ENCODE measurements at places on chromosomes 1 and 21.

- H3K27me3 ChIP-seq: peaks cover 24% of the 10 kb centered on the region
- H3K4me1 ChIP-seq: no peaks in the 10 kb centered on the region
- H3K27ac ChIP-seq: no peak overlapping the region
- no peaks in the 10 kb centered on the region for H3K36me3 ChIP-seq
- peak; percentile 46 for ATAC-seq
- no peak overlapping the region for H3K4me3 ChIP-seq
Measured at GRCh38 chr1:233790662-233791371, 113.7 kb upstream of the SLC35F3 start.

- H3K4me3 ChIP-seq: no peak overlapping the region
- H3K36me3 ChIP-seq: peaks cover 74% of the 10 kb centered on the region
- H3K27ac ChIP-seq: peak overlapping the region; percentile 51
- peaks cover 42% of the 10 kb centered on the region for H3K4me1 ChIP-seq
Measured at GRCh38 chr21:46191257-46191685, 7.0 kb upstream of the SPATC1L start.

DNA sequence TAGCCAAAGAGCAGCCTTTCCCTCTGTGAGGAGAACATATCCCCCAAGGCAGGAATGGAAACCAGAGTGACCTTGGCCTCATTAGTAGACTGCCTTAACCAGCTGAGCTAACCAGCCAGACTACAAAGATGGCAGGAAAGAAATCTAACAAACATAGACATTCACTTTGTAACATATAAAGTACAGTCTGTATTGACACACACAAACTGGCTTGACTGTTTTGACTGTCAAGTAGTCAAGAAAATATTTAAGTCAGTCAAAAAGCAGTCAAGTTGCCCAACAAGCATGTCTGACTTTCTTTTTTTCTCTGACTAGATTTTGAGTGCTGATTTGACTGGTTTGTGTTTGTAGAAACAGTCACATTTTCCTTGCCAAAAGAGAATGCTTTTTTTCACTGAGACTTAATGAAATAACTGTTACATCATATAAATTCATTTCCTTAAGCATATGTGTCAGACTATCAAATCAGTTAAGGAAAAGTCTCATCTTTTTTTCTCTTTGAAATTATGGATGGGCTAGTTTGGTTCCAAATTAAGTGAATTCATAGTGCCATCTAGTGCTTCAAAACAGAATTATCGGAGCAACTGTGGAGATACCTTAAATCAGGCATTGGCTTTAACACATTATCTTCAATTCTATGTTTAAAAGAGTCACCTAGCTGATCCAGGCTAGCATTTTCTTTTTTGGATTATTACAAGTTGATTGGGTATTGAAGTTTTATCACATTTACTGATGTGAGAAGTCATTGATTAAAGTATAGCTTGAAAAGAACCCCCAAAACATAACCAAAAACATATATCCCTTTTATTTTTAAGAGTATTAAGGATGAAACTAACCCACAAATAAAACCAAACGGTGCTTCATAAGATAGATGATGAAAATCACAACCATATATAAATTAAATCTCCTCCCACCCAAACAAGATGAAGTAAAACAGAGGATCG, 75.0 kb downstream of the ATP6V1G3 start:
- H3K4me1 ChIP-seq: no peaks in the 10 kb centered on the region
- H3K36me3 ChIP-seq: no peaks in the 10 kb centered on the region
- ATAC-seq: no peak
- no peaks in the 10 kb centered on the region for H3K27me3 ChIP-seq
- no peak overlapping the region for H3K27ac ChIP-seq

- no peaks in the 10 kb centered on the region for H3K36me3 ChIP-seq
- no peak overlapping the region for H3K4me3 ChIP-seq
- H3K27ac ChIP-seq: no peak overlapping the region
- ATAC-seq: no peak
- H3K27me3 ChIP-seq: no peaks in the 10 kb centered on the region
Measured at GRCh38 chr1:178263341-178263740, 169.4 kb downstream of the RASAL2 start.

- H3K27ac ChIP-seq: no peak overlapping the region
- H3K27me3 ChIP-seq: no peaks in the 10 kb centered on the region
- ATAC-seq: no peak
Measured at GRCh38 chr1:59967141-59967697, 40.6 kb upstream of the CYP2J2 start.

- H3K4me1 ChIP-seq: no peaks in the 10 kb centered on the region
- H3K4me3 ChIP-seq: no peak overlapping the region
- peaks cover 46% of the 10 kb centered on the region for H3K36me3 ChIP-seq
- ATAC-seq: no peak
- no peak overlapping the region for H3K27ac ChIP-seq
- no peaks in the 10 kb centered on the region for H3K27me3 ChIP-seq
Measured at GRCh38 chr1:169472738-169473137, 13.0 kb downstream of the SLC19A2 start.

- H3K36me3 ChIP-seq: no peaks in the 10 kb centered on the region
- no peak overlapping the region for H3K4me3 ChIP-seq
- ATAC-seq: no peak
- peaks cover 9% of the 10 kb centered on the region for H3K4me1 ChIP-seq
- no peak overlapping the region for H3K27ac ChIP-seq
Measured at GRCh38 chr1:229621663-229622062, 4.3 kb downstream of the TAF5L start.

DNA sequence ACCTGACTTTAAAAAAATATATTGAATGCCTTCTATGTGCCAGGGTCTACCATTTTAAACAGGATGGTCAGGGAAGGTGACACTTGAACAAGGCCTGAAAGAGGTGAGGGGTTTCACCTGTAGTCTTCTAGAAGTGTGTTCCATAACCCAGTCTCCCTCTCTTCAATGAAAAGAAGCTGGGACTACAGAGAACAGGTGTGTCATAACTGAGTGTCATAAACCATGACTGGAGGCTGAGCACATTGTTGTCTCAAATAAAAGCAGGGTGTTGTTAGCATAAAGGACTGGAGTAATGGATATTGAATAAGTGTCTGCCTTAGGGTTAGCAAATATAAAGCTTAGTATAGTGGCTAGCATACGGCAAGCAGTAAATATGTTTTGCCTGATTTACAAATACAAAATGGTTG, 65.4 kb downstream of the SYDE2 start:
- H3K27me3 ChIP-seq: no peaks in the 10 kb centered on the region
- H3K4me3 ChIP-seq: no peak overlapping the region
- no peak overlapping the region for H3K27ac ChIP-seq

DNA sequence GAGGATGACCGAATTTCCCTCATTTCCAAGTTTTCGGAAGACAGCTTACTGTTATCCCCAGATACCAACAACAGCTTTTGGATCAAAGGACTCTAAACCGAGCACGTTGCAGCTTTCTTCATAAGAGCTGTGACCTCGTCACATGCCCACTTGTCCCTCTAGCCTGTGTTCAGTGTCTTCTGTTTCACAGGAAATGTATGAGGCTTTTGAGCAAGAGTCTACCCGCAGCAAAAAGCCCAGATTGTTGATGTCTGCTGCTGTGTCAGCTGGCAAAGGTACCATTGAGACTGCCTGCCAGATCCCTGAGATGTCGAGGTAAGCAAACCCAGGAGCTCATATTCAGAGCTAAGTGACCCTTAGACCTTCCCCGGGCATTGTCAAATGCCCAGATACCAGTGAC, 24.1 kb downstream of the CHI3L2 start:
- peaks cover 13% of the 10 kb centered on the region for H3K27me3 ChIP-seq
- no peaks in the 10 kb centered on the region for H3K4me1 ChIP-seq
- no peak overlapping the region for H3K27ac ChIP-seq
- no peaks in the 10 kb centered on the region for H3K36me3 ChIP-seq

DNA sequence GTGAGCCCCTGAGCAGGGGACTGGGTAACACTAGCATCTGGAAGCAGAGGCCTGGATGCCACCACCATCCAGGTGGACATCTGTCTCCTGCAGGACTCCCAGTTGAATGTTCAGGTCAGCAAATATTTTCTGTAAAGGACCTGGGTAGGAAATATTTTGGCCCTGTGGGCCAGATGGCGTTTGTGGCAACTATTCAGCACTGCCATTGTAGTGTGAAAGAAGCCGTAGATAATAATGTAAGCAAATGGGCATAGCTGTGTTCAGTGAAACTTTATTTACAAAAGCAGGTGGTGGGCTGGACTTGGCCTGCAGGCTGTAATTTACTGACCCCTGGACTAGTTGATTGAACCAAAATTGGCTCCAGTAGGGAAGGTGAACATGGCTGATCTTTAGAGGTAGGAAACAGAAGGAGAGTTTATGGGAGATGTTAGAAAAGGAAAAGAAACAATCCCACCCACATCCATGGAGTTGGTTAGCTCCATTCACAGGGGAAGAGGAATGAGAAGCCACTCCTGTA, 20.0 kb upstream of the CD101 start:
- H3K4me3 ChIP-seq: no peak overlapping the region
- H3K36me3 ChIP-seq: peaks cover 6% of the 10 kb centered on the region
- no peaks in the 10 kb centered on the region for H3K27me3 ChIP-seq

GRCh38 chr1:41371630-41372599, 10.7 kb downstream of the FOXO6 start:
- peaks cover 10% of the 10 kb centered on the region for H3K4me1 ChIP-seq
- ATAC-seq: peak; percentile 45
- H3K27ac ChIP-seq: no peak overlapping the region
- no peaks in the 10 kb centered on the region for H3K36me3 ChIP-seq
- no peak overlapping the region for H3K4me3 ChIP-seq

DNA sequence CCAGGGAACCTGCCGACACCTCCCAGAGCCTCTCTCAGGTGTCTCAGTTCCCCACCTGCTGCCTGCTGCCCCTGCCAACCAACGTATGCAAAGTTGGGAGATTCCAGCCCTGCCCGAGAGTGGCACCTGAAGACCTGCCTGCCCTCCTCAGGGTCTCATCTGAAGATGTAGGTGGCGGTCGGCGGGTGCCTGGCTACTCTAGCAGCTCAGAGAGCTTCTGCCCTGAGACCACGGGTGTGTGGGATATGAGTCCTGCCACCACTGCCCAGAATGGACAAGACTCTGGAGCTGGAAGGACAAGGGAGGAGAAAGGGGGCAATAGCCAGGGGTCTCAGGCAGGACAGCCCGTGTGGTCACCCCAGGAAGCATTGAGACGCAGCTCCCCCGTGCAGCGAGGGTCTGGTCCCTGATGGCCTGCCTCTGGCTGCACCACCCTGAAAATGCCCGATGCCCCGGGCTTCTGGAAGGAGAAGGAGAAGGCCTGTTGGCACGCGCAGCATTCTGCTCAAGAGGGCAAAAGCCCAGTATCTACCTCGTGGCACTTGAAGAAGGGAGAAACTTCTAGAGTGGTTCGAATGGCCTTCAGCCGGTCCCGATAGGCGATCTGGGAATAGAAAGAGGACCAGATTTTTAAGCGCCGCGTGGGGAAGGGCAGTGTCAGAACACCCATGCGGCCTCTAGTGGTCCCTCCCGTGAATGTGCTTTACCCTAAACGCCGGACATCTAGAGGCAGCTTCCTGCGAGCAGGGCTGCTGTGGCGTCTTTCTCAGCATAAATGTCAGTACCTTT, 88.8 kb downstream of the STUM start:
- H3K36me3 ChIP-seq: peaks cover 92% of the 10 kb centered on the region
- peak overlapping the region; percentile 84 for H3K27ac ChIP-seq
- ATAC-seq: peak; percentile 56
- H3K27me3 ChIP-seq: no peaks in the 10 kb centered on the region
- H3K4me1 ChIP-seq: peaks cover 36% of the 10 kb centered on the region
- no peak overlapping the region for H3K4me3 ChIP-seq

- no peak overlapping the region for H3K27ac ChIP-seq
- H3K4me1 ChIP-seq: peaks cover 7% of the 10 kb centered on the region
- peaks cover 29% of the 10 kb centered on the region for H3K27me3 ChIP-seq
- no peak overlapping the region for H3K4me3 ChIP-seq
Measured at GRCh38 chr1:101314244-101314643, 77.4 kb downstream of the S1PR1 start.

DNA sequence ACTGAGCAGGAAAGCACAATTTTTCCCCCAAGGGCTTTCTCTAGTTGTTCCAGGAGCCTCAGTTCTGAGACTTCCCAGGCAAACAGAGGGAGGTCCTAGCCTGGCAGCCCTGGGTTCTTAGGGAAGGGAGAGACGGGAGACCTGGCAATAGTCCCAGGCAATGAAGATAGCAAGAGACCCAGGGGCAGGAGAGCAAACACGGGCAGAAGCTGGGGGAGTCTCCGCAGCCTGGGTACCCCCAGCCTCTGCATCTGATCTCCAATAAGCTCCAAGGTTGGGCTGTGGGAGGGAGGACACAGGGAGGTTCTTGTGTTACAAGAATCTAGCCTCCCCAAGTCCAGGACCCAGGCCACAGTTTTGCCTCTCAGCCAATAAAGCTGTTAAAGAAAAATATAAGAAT, 2.4 kb downstream of the BLACAT1 start:
- no peak overlapping the region for H3K4me3 ChIP-seq
- ATAC-seq: no peak
- H3K4me1 ChIP-seq: peaks cover 25% of the 10 kb centered on the region
- no peaks in the 10 kb centered on the region for H3K36me3 ChIP-seq
- no peak overlapping the region for H3K27ac ChIP-seq

GRCh38 chr1:65991694-65992093, 199.0 kb downstream of the PDE4B start:
- no peaks in the 10 kb centered on the region for H3K27me3 ChIP-seq
- no peaks in the 10 kb centered on the region for H3K36me3 ChIP-seq
- no peak overlapping the region for H3K27ac ChIP-seq
- no peak for ATAC-seq
- H3K4me3 ChIP-seq: no peak overlapping the region

DNA sequence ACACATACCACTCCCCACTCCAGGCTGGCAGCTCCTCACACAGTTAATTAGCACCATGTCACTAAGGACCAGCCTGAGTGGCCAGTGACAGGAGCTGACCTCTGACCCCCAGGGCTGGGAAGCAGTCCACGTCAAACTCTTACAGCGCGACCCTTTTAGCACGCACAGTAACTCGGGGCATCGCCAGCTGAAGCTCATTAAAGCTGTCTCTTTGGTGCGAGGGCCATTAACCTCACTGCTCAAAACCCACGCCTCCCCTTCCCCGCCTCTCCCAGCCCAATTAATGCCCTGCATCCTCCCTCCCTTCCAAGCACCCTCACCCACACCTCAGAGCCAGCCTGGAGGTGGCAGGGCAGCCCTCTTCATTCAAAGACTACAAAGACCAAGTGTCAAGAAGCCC, 31.7 kb downstream of the DMAP1 start:
- H3K4me1 ChIP-seq: peaks cover 16% of the 10 kb centered on the region
- H3K4me3 ChIP-seq: no peak overlapping the region
- H3K36me3 ChIP-seq: peaks cover 49% of the 10 kb centered on the region
- ATAC-seq: no peak
- H3K27me3 ChIP-seq: no peaks in the 10 kb centered on the region

DNA sequence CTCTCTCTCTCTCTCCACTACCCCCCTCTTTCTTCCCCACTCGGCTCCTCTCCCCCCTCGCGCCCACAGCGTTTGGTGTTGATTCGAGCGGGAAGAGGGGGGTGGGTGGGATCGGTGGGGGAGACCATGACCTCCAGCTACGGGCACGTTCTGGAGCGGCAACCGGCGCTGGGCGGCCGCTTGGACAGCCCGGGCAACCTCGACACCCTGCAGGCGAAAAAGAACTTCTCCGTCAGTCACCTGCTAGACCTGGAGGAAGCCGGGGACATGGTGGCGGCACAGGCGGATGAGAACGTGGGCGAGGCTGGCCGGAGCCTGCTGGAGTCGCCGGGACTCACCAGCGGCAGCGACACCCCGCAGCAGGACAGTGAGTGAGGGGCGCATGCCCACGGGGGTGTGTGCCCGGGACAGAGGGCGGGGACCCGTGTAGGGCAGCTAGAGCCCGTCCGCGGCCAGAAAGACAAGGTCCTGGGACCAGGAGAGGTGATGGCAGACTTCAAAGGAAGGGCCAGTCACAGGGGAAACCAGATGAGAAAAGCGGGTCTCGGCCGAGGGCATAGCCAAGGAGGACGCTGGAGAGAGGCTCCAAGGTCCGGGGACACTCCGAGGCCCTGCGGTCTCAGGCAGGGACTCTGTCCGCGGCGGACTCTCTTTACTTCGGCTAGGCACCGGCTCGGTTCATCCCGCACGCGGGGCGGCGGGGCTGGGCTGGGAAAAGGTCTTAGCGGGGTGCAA, at the start of gene PRRX1:
TSS of gene PRRX1 (plus strand) at position 39 of the 735 bp plus-strand sequence. CDS start at position 127, 88 bp downstream.
- peak within 1 kb of the TSS; percentile 64 for H3K4me3 ChIP-seq
- H3K36me3 ChIP-seq: no peaks in the 10 kb centered on the region
- peaks cover 100% of the 10 kb centered on the region for H3K27me3 ChIP-seq
